ENCODE measurements at places on chromosomes 7 and 10. TPM values are rescaled to one million over a fixed set of nuclear protein-coding genes. Genes with fewer than 3 reads are reported as not detected.

GRCh38 chr7:100629117-100629716 is 12.1 kb downstream of the TFR2 start:
- peaks cover 15% of the 10 kb centered on the region for H3K4me1 ChIP-seq
- peak overlapping the region; percentile 16 for H3K4me3 ChIP-seq
- no peaks in the 10 kb centered on the region for H3K36me3 ChIP-seq
- H3K27me3 ChIP-seq: peaks cover 24% of the 10 kb centered on the region
- DNase-seq: peak; percentile 53
- no peak overlapping the region for H3K27ac ChIP-seq

DNA sequence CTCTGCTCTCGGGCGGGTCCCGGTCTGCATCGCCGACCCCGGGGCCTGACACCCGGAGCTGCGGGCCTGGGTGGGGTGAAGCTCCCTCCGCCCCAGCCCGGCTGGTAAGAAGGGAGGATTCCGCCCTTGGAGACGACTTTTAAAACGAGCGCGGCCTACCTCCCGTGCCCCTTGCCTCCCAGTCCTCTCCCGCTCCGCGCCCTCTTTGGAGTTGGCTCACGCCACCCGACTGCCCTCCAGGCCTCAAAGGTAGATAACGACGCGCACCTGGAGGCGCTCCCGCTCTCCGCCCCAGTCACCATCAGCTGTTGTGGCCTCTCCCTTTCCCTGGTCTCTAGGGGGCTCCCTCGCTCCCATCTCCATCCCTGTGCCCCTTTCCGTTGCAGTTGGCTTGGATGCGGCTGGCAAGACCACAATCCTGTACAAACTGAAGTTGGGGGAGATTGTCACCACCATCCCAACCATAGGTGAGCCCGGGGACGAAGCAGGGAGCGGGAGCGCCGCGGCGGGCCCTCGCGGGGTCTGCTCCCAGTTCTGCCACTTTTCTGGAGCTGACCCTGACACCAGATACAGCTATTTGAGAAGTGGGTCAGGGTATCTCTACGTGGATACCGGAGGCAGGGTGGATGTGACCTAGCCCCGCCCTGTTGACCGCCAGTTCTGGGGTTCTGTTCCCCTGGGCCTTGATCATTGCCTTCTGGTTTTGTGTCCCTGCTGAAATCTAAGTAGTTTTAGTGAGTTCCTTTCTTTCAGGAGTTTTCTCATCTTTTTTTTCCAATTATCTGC is 679 bp downstream of the ARF5 start:
- peak overlapping the region; percentile 70 for H3K27ac ChIP-seq
- peak; percentile 56 for DNase-seq
- peaks cover 34% of the 10 kb centered on the region for H3K4me1 ChIP-seq
- H3K27me3 ChIP-seq: no peaks in the 10 kb centered on the region

DNA sequence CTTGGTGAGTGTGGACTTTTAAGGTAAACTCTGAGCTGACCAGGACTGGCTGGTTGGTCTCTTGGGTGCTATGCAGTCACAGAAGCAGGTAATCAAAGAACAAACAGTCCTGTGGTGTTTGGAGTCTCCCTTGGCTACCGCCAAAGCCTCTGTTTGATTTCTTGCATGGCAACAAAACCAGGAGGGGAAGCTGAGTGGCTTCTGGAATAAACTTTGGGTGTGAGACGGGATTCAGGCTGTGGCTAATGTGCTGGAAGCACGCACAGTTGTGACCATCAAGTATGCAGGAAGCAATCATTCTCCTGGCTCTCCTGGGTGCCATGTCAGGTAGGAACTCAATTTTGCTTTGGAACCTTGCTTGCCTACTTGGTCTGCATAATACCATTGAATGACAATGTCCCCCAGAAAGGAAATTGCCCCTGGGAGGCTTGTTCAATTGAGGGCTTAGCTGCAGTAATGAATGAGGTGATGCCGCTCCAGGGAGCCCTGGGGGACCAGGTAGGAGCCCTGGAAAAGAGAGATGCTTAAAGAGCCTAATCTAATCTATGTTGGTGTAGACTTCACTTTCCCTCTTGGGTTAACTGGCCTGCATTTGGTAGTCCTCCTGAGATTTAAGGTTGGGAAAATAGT is at the start of gene CDHR3:
Gene CDHR3, plus strand, starts transcription at position 227 of the 630 bp plus-strand sequence. Its CDS starts 55 bp downstream, at position 282.
- H3K4me1 ChIP-seq: no peaks in the 10 kb centered on the region
- no peaks in the 10 kb centered on the region for H3K27me3 ChIP-seq
- no peak for DNase-seq
- H3K36me3 ChIP-seq: no peaks in the 10 kb centered on the region

GRCh38 chr7:139127648-139128047 is 18.1 kb upstream of the ZC3HAV1 start:
- peaks cover 40% of the 10 kb centered on the region for H3K27me3 ChIP-seq
- H3K27ac ChIP-seq: no peak overlapping the region
- H3K4me1 ChIP-seq: peaks cover 5% of the 10 kb centered on the region
- no peak for DNase-seq

MBLAC1 gene
- 2.1 TPM for total RNA-seq

DNA sequence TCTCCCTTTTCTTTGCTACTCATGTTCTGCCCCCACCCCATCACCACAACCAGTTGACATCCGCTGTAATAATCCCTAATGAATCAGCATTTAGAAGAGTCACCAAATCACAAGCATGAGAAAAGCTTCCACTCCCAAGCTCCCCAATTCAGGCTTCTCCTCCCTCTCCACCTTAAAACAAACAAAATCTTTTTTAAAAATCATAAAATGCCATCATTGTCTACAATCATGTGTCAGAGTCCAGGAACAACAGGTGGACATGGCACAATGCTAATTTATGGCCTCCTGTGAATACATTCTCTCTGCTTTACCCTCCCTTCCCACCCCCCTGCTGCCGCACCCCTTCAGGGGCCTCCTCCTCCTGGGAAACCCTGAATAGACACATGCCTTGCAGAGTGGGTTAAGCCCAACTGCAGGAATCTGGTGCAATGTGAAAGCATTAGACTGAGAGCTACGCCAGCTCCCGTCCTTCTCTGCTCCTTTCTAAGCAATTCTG is 3.7 kb downstream of the LRRC4 start:
- peak overlapping the region; percentile 58 for H3K27ac ChIP-seq
- no peak for DNase-seq
- H3K4me1 ChIP-seq: peaks cover 62% of the 10 kb centered on the region
- H3K36me3 ChIP-seq: peaks cover 12% of the 10 kb centered on the region
- peak overlapping the region; percentile 94 for H3K4me3 ChIP-seq
- H3K27me3 ChIP-seq: no peaks in the 10 kb centered on the region

GRCh38 chr7:9836671-9837070 is 1137.0 kb upstream of the PHF14 start:
- DNase-seq: no peak
- no peak overlapping the region for H3K4me3 ChIP-seq
- no peaks in the 10 kb centered on the region for H3K4me1 ChIP-seq
- no peaks in the 10 kb centered on the region for H3K36me3 ChIP-seq
- no peaks in the 10 kb centered on the region for H3K27me3 ChIP-seq
- H3K27ac ChIP-seq: no peak overlapping the region

GRCh38 chr10:59434463-59435321 is 72.3 kb upstream of the FAM13C start:
- peaks cover 2% of the 10 kb centered on the region for H3K27me3 ChIP-seq
- no peaks in the 10 kb centered on the region for H3K4me1 ChIP-seq
- no peak overlapping the region for H3K27ac ChIP-seq
- DNase-seq: no peak
- no peak overlapping the region for H3K4me3 ChIP-seq

VAX1 gene
- total RNA-seq: 0.23 TPM

GRCh38 chr7:28811701-28812430 is 146.3 kb downstream of the TRIL start:
- DNase-seq: no peak
- no peaks in the 10 kb centered on the region for H3K27me3 ChIP-seq
- no peak overlapping the region for H3K4me3 ChIP-seq
- H3K4me1 ChIP-seq: no peaks in the 10 kb centered on the region
- H3K27ac ChIP-seq: no peak overlapping the region

GRCh38 chr7:6419310-6419773 is 28.4 kb downstream of the DAGLB start:
- DNase-seq: no peak
- H3K4me1 ChIP-seq: no peaks in the 10 kb centered on the region
- peaks cover 24% of the 10 kb centered on the region for H3K36me3 ChIP-seq
- no peak overlapping the region for H3K27ac ChIP-seq
- H3K4me3 ChIP-seq: no peak overlapping the region

ALOX5 gene
- total RNA-seq: not detected

- no peaks in the 10 kb centered on the region for H3K27me3 ChIP-seq
- H3K27ac ChIP-seq: no peak overlapping the region
- no peak for DNase-seq
- no peaks in the 10 kb centered on the region for H3K36me3 ChIP-seq
- H3K4me1 ChIP-seq: no peaks in the 10 kb centered on the region
Measured at GRCh38 chr10:113754768-113755167, 3.3 kb downstream of the PLEKHS1 start.

DNA sequence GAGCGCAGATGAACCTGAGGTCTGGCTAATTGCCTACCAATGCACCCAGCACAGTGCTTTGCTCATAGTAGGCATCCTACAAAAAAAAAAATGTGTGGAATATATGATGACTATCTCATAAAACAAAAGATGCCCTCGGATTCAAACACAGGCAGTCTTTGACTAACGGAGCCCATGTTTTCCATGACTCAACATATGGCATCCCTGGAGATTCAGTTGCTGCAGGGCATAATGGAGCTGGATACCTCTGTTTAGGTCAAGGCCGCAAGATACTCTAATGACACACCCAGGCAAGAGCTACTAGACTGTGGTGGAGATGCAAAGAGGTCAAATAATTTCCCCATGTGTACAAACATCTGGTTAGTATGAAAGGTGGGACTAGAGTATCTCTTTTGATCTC is 16.3 kb downstream of the CUBN start:
- no peak overlapping the region for H3K27ac ChIP-seq
- H3K4me1 ChIP-seq: peaks cover 17% of the 10 kb centered on the region
- no peaks in the 10 kb centered on the region for H3K27me3 ChIP-seq
- H3K36me3 ChIP-seq: peaks cover 3% of the 10 kb centered on the region
- no peak for DNase-seq
- no peak overlapping the region for H3K4me3 ChIP-seq

- no peaks in the 10 kb centered on the region for H3K36me3 ChIP-seq
- no peak overlapping the region for H3K4me3 ChIP-seq
- no peak for DNase-seq
- no peaks in the 10 kb centered on the region for H3K27me3 ChIP-seq
Measured at GRCh38 chr7:122467661-122468449, 163.3 kb upstream of the FEZF1 start.

LIPM gene
- total RNA-seq: not detected

All from neural crest cell (in vitro differentiated cells).